ENCODE measurements at places on chromosomes 2 and 18.
A peak's percentile ranks its signal among the peaks of the same experiment; 100 is the strongest.

- no peak for DNase-seq
Measured at GRCh38 chr2:144943986-144944385, 424.1 kb upstream of the ZEB2 start.

DNA sequence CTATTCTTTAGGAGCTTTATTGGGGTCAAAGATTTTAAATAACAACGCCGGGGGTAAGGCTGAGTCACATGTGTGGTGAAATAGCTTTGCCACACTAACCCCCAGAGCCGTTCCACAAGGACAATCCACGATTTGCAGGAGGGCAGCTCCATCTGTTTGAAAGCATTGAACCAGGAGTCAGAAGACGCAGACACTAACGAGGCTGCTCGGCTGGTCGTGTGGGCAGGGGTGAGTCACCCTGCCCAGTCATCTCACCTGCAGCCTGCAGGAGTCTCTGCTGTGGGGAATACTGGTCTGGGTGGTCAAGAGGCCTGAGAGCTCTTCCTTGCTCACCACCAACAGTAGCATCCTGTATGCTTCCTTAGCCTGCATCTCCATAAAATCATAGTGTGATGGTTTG, 149.2 kb upstream of the NCK2 start:
- DNase-seq = peak; percentile 11

DNA sequence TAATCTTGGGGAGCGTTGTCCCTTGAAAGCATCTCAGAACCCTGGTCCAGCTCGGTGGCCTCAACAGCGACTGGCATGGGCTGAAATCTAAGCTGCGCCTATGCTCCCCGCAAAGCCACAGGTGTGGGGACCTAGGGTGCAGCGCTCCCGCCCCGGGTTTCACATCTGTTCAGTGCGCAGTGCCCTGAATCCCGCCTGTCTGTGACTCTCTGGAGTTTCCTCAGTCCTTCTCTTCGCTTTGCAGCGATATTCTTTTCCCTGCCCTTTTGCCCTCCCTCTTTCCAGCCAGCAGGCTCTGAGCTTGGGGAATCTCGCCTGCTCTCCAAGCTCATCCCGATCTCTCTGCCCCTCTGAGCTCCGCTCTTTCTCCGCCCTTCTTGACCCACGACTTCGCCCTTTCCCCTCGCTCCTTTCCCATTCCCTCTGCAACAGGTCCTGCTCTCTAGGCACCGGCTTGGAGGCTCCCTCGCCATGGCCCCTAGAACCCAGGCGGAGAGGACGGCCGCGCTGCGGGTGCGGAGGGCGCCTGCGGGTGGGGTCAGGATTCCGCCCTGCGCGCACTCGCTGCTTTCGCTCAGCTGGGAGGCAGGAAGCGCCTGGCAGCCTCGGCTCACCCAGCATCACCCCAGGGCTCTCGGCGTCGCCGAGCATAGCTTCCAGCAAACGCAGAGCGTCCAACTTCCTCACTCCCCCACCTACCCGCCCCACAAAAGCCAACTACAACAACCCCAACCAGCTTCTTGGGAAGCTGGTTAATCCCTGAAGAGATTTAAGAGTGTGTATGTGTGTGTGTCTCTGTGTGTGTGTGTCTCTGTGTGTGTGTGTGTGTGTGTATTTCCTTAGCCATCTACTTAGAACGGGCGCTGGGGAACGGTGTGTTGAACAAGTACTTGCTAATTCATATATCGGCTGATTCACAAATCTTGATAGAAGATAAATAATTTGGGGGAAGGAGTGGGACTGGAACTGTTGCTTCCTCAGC, 1.1 kb downstream of the GRP start:
- DNase-seq = no peak

GRCh38 chr2:208006337-208006736, 19.0 kb downstream of the PLEKHM3 start:
- no peak for DNase-seq

GRCh38 chr2:148982282-148982681, 56.2 kb upstream of the LYPD6B start:
- DNase-seq = no peak

- no peak for DNase-seq
Measured at GRCh38 chr2:158025255-158025996, 76.2 kb upstream of the UPP2 start.

DNA sequence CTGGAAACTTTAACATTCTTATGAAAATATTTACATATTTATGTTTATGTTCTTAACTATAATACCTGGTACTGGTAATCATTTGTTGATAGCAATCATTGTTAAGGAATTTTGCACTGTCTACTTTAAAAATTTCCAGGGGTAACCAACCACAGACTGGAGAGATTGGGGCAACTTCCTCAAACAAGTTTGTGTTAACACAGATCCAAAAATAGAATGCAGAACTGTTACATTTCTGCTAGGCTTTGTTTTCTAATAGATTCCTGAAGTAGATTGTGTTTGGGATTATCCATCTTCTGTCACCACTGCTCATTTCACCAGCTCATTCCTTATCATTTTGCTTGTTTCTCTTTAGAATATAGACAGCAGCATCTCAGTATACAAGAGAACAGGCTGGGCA, 23.7 kb downstream of the RNF125 start:
- DNase-seq = no peak

DNA sequence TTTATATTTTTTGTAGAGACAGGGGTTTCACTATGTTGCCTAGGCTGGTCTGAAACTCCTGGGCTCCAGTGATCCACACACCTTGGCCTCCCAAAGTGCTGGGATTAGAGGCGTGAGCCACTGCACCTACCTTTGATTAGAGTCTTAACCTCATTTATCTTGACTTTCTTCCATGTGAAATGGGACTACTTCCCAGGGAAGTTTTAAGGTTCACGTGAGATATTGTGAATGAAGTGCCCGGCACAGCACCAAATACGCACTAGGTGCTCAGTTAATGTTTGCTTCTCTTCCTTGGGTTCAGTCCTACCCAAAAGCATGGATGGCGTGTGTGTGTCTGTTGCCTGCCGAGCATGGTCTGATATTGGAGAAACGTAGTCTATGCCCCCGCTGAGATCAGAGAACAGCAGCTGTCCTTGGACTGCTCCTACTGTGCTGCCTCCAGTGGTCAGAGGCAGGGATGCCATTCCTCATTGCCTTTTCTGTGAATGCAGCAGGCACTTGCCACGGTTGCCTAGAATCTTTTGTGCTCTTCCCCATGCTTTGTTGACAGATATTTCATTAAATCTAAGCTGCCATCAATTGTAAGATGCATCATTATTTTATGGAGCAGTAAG, 12.3 kb upstream of the TFCP2L1 start:
- no peak for DNase-seq

GRCh38 chr18:26978812-26979341, 113.4 kb upstream of the AQP4 start:
- no peak for DNase-seq

DNA sequence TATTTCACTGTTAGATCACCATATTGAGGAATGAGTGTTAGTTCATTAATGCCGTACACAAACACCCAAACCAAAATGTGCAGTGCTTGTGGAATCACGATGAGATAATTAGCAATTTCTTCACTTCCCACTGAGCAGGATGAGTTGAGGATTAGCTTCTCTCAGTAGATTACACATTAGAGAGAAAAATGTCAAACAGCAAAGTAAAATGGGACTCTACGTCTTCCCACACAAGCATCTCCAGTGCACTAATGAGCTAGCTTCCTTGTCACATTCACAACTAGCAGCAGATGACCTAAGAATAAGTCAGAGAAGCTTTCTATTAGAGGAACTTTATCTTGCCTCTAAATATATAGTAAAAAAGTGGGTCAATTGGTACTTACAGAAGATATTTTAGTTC, 926.9 kb downstream of the TSN start:
- DNase-seq = no peak

DNA sequence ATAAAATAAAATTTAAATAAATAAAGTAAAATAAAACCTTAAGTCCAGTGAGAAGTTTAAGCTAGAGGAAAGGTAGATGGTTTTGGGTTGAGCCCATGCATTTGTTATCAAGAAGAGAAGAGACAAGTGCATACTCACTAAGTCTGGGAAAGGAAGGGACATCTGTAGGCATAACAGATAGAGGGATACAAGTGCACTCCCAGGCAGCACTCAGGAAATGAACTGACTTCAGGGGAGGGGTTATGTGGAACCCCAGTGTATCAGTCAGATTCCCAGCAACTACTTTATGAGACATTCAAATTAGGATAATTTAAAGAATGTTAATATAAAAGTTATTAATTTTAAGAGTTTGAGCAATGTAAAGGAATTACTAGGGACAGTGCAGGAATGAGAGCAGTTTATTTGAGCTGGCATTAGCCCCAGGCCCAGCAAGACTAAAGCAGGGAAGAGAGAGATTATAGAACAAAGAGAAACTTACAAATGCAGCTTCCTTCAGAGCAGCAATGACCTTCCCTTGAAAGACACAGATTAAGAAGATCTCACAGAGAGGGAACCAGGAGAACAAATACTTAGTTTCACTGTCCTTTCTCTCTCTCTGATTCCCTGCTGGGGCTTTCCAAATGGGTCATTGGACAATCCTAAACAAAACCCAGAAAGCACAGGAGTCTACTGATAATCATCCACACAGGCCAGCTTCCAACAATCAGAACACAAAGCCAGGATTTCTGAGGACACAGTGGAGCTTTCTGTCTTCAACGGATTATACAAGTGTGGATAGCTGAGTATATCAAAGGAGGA, 109.7 kb downstream of the ERBB4 start:
- DNase-seq = no peak

DNA sequence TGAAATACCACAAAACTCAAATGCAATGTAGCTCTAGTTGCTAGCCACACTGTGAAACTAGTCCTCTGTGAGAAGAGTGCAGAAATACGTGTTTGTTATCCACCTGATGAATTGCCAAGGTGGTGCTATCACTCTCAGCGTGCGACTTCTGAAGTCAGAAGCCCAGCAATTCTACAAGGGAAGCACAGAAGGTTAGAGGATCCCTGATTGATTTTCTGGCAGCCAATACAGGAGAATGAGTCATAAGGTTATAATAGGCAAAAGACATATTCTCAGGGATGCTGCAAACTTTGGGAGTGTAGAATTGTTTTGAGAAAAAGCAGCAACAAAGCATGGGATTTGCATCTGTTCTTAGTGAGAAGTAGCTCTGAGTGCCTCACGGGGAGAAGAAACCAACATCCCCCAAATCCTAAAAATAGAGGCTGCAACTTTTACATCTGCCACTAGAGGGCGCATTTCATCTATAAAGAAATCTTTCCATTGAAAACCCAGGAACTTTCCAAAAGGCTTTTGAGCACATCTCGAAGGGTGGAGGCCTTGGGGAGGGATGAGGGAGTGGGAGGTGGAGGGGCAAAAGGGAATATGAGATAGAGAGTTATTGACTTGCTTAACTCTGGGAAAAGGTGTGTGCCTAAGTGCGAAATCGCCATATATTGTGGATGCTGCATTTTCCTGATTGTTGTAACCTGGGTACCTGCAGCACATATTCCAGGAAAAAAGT, 78.0 kb downstream of the TMEM182 start:
- no peak for DNase-seq

DNA sequence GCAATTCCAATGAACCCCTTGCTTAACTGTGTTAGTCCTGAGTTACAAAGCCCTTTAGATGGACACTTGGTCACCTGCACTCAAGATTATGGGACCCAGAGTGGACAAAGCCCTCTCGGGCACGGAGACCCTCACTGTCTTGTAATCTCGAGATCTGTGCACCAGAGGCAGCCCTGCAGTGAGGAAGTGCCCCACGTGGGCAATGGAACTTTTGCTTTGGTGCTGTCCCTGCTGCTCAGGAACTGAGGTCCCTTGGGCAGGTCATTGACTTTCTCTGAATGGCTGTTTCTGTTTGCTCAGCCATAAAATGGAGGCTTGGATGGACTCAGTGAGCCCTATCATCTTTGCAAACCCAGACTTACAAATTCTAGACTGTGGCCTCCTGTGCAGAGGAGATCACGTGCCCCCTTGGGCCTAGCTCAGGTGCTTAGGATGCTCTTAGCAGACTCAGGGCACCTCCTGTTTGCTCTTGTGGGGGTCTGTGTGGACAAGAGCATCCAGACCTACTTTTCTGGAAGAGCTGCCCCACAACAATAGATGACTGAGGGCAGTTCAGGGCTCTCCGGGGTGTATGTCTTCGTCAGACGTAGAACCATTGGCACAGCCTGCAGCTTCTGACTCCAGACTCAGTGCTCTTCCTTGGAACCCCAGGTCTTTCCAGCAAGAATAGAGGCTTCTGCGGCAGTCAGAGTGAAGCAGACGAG, 94.5 kb upstream of the HS6ST1 start:
- no peak for DNase-seq

DNA sequence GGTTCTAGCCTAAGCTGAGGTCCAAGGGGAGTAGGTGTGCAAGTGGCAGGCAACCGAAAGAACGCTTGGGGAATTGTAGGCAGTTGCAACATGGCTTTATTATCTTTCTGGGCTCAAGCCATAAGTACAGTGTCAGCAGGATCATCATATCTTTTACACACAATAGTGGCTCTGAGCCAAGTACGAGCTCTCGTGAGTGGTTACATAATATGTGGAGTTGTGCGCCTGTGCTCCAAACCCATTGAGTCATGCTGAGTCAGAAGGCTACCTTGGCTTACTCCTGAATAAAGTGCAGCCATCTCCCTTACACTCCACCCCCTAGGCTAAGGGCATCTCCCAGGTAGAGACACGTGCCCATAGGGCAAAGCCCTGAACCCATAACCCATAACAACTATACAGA, 233.9 kb downstream of the SATB2 start:
- DNase-seq = no peak

DNA sequence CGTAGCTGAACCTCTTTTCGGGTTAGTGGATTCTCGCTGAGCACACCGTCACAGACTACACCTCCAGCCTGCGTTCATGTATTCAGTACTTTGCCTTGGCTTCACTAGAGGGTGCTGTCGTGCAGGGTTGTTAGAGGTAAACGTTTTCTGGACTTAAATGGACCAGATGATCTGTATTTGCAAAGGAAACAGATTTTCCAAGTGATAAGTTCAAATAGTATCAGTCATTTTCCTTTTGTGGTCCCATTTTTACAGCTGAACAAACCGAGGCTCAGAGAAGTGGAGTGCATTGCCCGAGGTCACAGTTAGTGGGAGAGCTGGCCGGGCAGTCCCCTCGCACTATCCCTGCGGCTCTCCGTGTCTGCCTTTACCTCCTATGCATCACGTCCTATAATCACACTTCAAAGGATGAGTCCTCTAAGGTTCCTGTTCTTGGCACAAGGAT, 125.9 kb downstream of the MAP4K4 start:
- peak; percentile 72 for DNase-seq

DNA sequence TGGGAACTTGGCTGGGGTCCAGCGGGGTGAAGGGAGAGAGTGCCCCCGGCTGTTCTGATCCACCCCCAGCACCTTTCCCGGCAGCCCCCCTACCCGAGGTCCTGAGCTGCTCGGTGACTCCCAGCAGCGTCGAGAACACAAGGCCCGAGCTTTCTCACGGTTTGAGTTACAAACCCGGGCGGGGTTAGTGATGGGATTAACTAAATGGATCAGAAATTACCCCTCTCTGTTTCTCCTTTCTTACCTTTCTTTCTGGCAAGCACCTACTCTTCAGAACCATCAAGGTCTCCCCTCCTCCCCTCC, 139.4 kb upstream of the GPC1 start:
- DNase-seq = no peak
